Stimulated activated CD8-positive, alpha-beta memory T cell treated with anti-CD3 and anti-CD28 coated beads, Interleukin-4, amount 100 ng/mL, for 4 hours (primary cell): ENCODE measurements at places on chromosomes 11 and 22.

DNA sequence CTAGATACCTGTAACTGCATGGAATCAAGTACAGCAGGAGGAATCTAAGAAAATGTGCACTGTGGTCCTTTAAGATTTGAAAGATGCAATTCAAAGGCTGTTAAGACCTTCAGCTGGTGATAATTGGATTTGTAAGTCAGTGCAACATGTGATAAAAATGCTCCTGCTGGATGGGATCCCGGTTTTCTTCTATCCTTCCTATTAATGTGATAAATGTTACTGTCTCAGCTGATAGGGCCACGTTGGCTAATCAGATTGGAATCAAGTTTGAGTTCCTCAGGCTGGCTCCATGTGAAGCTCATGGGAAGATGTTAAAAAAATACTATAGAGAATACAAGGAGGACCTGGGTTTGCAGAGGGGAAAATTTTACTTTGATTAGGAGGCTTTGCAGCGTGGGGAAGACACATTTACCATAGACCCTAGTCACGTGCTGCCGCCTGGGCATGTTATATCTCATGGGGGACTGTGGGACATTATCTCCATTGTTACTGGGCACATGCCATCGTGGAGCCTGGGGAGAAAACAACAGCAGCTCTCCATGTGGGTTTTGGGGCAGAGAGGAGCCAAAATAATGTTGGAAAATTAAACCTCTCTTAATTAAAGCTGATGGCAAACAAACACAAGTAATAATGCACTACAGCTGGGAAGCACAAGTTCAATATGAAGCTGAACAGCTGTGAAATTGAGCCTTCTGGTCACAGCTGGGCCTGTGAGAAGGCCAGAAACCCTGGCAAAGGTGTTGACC, 652.5 kb downstream of the NTM start:
- DNase-seq: no peak

DNA sequence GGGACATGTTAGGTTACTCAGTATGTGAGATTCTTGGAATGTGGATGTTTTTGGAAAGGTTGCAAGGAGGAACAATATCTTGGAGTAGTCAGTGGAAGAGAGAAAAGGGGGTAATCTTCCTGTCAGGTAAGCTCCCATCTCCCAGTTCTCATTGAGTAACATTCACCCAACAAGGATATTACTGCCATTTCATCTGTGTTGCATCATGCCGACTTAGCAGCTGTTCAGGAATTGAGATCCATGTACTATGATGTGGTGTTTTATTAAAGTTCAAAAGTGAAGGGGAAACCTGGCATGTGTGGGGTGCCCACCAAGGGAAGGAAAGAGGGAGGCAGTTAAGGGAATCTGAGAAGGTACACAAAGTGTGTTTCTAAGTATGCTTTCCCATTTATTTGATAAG, 58.4 kb upstream of the RASSF10 start:
- DNase-seq: no peak

DNA sequence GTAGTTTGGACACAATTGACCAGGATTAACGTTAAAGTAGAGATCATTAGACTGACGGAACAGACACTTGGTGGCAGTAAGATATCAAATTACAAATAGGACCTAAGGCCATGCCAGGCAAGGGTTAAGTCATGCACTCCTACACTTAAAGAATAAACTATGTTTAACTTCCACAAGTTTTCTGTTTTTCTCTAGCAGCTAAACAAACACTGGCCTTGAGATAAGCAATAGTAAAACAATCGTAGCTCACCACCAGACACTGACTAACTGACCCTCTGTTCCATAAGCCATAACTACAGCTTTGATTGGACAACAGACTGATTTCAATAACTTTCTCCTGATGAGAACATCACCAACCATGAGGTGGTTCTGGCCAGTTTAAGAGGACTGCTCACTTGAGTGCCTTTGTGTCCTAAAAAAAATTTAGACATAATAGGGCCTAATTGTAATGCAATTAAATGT, 2.0 kb upstream of the CEP126 start:
- DNase-seq: no peak

GRCh38 chr11:129785383-129786111, 30.1 kb upstream of the TMEM45B start:
- DNase-seq: no peak

DNA sequence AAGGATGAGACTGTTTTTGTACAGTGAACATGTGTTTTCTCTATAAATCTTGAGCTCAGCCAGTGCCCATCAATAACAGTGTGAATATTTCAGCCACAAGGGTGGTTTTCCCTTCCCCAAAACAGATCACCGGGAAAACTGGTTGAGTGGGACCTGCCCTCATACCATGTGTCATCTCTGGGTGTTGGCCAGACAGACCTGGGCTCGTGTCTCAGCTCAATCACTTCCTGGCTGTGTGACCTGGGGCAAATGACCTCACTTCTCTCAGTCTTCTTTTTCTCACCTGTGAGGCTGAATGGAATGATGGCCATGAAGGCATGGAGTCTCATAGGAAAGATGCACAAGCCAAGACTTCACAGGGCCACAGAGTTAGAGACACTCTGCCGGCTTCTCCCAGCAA, 74.7 kb downstream of the COMMD9 start:
- DNase-seq: no peak

- DNase-seq: no peak
Observed at GRCh38 chr22:46800102-46800857, 37.8 kb downstream of the TBC1D22A start.

DNA sequence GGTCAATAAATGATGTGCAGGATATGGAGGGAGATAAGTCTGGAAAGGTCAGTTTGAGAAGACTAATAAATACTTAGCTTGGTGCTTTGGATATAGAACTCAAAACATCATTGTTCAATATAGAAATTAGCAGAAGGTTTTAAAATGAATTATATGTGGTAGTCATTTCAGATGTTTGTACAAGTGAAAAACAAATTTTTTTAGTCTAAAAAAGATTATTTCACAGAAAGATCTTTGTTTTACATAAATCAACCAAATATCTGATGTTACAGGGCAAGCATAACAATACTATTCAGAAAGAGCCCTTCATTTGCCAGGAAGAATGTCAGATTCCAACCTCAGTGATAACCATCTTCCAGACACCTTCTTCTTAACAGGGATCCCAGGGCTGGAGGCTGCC, at the start of gene OR52D1:
Gene OR52D1, plus strand, starts transcription at position 301 of the 400 bp plus-strand sequence. Its CDS starts 22 bp downstream, at position 323.
- no peak for DNase-seq

- DNase-seq: no peak
Observed at GRCh38 chr22:39988386-39989114, 6.2 kb upstream of the FAM83F start.

- DNase-seq: no peak
Observed at GRCh38 chr11:67006029-67006884, 16.7 kb upstream of the SYT12 start.

DNA sequence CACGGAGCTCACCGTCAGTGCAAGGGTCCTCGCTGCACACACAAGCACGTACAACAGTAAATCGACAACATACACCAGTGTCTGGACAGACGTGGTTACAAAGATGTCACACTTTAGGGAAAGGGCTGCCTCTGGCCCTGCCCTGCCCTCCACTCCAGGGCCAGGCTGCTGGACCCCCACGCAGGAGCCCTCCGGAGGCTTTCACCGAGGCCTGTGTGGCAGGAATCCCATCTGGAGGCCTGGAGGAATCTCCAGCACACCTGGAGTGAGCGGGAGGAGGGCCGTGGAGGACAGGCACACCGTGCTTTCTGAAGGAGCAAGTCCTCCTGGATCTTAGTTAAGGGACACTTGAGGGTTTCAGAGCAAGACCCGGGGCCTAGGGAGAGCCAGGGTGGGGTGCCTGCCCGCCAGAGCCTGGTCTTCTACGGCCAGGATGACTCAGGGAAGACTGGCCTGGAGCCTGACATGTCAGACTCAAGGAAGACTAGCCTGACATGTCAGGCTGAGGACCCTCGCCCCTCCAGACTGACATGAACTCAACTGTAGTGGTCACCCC, 2.1 kb upstream of the PIM3 start:
- no peak for DNase-seq

- DNase-seq: no peak
Observed at GRCh38 chr22:48711031-48711431, 1116.6 kb downstream of the BRD1 start.

DNA sequence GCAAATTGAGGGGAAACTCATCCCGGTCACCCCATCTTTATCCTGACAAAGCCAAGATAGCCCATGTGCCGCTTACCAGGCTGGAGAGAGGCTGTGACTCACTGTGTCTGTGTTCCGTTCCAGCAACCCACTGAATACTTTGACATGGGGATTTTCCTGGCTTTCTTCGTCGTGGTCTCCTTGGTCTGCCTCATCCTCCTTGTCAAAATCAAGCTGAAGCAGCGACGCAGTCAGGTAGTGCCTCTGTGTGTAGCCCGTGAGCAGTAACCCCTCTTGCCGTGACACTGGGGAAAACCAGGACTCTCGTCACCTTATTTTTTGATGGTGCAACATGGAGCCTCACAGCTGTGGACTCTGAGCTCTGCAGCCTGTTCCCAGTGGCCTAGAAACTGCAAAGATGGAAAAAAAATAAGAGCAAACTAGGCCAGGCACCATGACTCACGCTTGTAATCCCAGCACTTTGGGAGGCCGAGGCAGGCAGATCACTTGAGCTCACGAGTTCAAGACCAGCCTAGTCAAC, 16.9 kb downstream of the C22orf31 start:
- no peak for DNase-seq

DNA sequence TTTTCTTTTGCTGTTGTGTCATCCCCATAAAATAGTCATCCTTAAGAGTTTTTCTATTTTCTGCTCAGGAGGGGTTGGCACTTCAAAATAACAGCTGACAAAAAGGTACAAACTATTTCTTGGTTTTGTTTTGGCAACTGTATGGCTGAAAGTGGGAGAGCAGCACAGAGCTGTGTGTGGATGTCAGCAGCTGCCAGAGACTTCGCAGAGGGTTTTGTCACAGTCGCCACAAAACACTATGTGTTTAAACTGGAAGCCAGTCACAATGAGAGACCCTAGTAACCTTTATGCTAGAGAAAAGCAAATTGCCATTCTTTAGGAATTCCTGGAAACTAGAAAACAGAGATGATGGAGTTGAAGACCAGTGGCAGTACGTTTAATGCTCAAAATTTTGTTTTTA, 189.6 kb upstream of the CCDC90B start:
- DNase-seq: no peak

DNA sequence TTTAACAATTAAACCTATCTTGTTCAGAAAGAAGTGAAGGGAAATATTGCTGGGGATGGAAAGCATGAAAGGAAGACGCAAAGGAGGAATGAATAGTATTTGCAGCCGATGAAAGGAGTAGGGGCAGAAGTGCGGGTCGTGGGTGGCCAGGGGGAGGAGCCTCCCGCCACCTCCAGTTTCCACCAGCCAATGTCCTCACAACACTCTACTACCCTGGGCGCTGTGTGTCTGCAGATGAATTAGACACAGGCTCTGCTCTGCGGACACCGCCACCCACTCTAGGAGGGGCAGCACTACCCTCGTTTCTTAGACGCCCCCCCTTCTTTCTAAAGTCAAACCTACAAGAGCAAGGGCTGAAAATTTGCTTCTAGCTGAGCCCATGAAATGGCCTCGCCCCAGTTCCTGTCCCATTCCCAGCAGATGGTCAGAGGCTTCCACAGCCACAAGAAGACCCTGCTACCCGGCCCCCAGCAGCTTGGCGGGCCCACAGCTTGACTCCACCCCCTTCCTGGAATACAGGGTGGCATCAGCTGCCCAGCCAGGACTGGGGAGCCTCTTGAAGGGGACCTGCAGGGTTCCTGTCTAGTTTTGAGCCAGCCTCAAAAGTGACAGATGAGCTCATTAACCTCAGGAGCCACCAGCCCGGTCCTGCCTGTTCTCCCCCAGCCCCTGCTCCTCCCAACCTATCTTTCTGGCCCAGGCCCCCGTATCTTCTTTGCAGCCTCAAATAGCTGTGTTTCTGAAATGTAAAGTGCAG, 268.1 kb downstream of the BUD13 start:
- no peak for DNase-seq
